ENCODE measurements at places on chromosomes 6 and 20.

GRCh38 chr6:85406641-85407075, 43.2 kb upstream of the NT5E start:
- no peak for DNase-seq

GRCh38 chr6:9308284-9308683, 872.9 kb upstream of the SLC35B3 start:
- no peak for DNase-seq

- DNase-seq = no peak
Measured at GRCh38 chr20:1902188-1902587, 7.0 kb downstream of the SIRPA start.

DNA sequence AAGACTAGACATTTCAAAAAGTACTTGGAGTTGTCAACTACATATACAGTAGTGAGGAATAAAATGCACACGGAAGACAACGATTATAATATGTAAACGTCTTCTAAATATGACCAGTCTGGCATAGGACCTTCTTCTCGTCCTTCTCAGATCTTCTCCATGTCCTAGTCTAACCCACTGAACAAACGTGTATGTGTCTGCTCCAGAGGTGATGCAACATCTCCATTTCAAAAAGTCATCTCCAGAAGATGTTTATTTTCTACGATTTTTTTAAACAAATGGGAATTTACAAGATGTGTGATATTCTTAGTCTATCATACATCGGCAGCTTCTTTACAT, 89.9 kb downstream of the GPX5 start:
- no peak for DNase-seq

GRCh38 chr20:47183367-47183766, 173.1 kb downstream of the ZMYND8 start:
- no peak for DNase-seq

DNA sequence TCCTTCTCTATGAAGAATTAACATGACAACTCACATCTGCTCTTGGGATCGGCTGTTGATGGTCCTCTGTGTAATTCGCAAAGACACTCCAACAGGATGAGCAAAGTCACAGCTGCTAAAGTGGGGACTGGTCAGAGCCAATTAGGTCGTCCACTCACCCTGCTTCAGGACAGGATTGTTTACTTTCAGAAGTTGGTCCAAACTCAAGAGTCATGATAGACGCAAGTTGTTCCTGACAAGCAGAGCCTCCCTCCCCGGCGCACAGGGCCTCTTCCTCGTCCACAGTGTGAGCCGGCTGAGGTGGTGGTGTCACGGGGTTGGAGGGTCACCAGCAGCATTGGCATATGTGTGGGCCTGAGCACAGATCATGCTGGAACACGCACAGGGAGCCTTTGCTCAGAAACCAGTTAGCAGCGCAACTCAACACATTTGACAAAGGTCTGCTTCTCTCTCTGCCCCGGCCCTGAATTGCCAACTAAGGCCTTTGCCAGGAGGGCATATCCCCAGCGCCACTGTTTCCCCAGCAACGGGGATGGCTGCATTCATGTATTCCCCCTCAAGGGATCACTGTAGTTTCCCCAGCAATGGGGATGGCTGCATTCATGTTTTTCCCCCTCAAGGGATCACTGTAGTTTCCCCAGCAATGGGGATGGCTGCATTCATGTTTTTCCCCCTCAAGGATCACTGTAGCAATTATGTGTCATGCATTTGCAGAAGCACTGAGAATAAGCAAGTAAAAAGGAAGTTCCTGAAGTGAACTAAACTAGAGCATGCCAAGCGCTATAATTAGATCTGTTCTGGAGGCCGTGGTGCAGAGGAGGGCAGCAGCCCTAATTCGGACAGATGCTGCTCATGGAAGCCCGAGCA, 111.7 kb downstream of the THBS2 start:
- DNase-seq = no peak

DNA sequence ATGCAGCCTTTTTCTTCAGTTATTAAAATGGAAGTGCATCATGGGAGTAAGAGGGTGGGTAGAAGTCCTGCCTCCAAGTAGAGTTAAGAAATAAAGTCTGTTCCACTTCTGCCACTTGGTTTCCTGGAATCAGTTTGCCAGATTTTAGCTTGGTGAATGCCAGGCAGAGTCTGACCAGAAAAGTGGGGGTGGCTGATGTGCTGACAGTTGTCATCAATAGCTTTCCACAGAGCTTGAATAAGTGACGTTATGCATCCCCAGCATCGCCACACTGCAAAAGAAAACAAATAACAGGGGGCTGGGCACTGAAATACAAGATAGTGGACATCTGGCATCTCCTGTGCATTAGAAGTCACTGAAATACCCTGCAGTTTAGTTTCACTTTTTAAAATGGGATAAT, 30.8 kb upstream of the CEP162 start:
- no peak for DNase-seq

DNA sequence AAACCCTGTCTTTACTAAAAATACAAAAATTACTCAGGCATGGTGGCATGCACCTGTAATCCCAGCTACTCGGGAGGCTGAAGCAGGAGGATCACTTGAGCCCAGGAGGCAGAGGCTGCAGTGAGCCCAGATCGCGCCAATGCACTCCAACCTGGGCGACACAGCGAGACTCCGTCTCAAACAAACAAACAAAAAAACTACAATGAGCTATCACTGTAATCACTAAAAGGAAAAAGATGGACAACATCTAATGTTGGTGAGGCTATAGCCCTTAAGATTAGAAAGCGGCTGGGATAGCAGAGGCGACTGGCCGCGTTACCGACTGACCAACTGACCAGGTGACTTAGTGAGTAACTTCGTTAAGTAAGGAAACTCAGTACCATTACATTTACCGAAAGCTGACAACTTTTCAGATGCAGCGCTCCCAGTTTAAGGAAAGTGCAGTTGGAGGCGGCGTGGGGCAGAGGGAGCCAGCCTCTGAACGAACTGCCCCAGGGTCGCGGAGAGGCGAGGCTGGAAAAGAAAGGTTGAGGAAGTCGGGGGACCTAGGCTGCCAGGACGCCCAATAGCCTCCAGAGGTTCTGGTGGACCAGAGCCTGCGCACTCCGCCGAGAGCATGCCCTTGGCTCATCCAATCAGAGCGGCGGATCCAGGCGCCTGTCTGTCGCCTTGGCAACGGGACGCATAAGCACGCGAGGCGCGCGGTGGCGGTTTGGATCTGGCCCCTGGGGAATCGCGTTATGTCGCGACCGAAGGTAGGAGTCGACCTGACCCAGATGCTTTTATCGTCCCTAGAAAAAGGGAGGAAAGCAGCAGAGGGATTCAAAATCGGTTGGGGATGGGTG, 8.9 kb downstream of the TTLL9 start:
- DNase-seq = peak; percentile 93

DNA sequence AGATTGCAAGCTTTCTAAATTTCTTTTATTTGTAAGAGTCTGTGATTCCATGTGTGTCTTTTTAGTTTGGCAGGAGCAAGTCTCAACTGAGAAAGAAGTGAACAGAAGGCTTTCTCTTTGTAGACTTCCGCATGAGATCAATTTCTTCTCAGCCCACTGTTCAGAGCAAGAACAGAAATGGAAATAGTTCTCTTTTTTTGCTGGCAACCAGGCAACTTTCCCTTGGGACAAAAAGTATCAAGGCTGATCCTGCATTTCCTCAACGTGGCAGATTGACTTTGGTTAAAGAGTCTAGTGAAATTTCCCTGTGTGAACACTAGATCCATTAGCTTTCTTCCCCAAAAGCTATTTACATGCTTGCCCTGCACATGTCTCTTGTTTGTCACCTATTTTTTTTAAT, 46.8 kb upstream of the JAG1 start:
- no peak for DNase-seq

- DNase-seq = no peak
Measured at GRCh38 chr6:39080246-39080875, 31.8 kb downstream of the GLP1R start.

DNA sequence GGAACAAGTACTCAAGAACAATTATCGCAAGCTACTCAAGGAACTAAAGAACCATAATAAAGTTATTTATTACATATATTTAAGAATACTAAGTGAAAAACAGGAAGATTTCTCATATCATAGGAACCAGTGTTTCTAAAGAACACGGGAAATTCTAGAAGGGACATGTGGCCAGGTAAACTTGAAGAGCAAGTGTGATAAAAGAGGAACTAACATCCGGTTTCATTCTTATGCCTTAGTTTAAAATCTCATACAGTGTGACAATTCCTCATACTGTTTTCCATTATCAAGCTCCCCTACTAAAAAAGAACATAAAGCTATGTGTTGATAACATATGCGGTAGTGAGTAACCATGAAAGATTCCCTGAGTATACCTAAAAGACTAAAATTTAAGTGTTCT, 163.5 kb upstream of the SHLD1 start:
- DNase-seq = no peak

DNA sequence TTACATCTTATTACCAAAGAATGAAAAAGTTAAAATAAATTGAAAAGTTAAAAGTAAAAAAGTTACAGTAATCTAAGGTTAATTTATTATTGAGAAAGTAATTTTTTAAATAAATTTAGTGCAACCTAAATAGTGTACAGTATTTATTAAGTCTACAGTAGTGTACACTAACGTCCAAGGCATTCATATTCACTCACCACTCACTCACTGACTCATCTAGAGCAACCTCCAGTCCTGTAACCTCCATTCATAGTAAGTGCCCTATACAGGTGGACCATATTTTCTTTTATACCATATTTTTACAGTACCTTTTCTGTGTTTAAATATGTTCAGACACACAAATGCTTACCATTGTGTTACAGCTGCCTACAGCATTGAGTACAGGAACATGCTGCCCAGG, 624.7 kb upstream of the NOX3 start:
- no peak for DNase-seq

- DNase-seq = no peak
Measured at GRCh38 chr20:31823360-31824124, 4.4 kb downstream of the MYLK2 start.

- no peak for DNase-seq
Measured at GRCh38 chr6:167230288-167230687, 60.8 kb upstream of the UNC93A start.

DNA sequence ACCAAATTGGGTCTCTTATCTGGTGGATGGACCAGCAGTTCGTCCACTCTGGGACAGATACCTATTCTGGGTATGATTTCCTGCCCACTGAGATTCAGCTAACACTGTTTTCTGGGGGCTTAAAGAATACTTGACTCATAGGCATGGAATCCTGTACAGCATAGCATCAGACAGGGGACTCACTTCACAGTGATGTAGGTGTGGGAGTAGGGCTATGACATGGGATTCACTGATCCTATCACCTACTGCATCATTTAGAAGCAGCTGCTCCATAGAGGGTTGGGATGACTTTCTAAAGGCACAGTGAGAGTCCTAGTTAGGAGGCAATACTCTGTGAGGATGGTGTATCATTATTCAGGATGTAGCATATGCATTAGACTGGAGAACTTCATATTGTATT, 74.5 kb upstream of the AHI1 start:
- DNase-seq = no peak

DNA sequence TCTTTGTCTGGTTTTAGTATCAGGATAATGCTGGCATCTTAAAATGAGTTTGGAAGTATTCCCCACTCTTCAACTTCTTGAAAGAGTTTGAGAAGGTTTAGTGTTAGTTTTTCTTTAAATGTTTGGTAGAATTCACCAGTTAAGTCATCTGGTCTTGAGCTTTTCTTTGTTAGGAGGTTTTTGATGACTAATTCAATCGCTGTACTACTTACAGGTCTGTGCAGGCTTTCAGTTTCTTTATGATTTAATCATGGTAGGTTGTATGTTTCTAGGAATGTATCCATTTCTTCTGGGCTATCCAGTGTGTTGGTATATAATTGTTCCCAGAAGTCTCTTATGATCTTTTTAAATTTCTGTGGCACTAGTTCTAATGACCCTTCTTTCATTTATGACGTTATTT, 215.5 kb downstream of the LRFN2 start:
- DNase-seq = no peak

DNA sequence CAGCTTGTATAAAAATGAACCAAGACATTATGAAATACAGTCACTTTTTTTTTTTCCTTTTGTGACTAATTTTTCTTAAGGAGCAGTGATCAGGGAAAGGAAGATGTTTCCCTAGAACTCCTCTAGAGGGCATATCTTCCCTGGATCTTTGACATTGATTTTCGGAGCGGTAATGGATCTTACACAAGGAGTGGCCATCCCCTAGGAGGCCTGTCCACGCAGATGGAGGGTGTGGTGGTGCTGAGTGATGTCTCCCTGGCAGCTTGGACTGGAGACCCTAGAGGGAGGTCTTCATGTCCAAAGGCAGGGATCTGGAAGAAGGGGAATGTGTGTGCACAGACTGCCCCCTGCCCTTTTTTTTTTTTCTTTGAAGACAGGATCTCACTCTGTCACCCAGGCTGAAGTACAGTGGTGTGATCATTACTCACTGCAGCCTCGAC, 7.0 kb upstream of the KIFC1 start:
- no peak for DNase-seq

DNA sequence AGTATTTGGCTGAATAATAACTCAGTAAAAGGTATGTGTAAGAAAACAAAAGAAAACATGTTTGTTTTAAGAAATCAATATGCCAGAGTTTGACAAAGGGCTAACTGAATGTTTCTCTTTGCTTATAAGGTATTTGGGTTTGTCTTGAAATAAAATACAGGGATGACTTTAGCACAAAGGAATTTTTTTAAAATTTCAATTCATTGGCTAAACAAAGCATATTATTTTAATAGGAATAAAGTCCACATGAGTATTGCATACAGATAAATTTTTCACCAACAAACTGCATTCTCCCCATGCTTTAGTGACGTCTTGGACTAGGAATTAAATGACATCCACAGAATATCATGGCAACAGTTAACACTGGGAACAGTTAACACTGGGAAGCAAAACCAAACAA, 480.0 kb upstream of the JAG1 start:
- DNase-seq = no peak

DNA sequence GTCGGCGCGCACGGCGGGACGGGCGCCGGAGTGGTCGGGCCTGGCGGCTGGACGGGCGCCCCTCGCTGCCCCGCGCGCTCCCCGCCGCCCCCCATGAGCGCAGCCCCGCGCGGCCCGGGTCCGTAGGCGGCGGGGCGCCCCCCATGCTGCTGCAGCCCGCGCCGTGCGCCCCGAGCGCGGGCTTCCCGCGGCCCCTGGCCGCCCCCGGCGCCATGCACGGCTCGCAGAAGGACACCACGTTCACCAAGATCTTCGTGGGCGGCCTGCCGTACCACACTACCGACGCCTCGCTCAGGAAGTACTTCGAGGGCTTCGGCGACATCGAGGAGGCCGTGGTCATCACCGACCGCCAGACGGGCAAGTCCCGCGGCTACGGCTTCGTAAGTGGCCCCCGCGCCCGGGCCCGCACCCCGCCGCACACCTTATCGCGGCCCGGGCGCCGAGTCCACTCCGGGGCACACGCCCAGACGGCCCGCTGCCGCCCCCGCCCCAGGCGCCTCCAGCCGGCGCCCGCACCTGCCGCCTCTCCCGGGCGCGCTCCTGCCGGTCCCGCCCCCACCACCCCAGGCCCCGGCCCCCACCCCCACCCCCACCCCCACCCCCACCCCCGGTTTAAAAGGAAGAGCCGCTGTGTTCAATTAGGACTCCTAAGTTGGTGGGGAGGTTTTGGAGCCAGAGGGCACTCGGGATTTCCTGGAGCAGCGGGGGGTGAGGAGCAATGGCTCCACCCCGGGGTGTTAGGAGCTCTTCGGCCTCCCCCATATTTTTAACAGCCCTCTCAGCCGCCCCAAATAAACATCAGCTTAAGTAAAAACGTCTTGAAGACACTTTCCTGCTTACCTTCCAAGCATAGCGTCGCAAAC, 474 bp downstream of the RBM38 start:
- no peak for DNase-seq

- DNase-seq = no peak
Measured at GRCh38 chr6:137927777-137928218, 60.7 kb downstream of the TNFAIP3 start.

All from endothelial cell (in vitro differentiated cells).